ENCODE measurements at places on chromosomes 16 and 17.

DNA sequence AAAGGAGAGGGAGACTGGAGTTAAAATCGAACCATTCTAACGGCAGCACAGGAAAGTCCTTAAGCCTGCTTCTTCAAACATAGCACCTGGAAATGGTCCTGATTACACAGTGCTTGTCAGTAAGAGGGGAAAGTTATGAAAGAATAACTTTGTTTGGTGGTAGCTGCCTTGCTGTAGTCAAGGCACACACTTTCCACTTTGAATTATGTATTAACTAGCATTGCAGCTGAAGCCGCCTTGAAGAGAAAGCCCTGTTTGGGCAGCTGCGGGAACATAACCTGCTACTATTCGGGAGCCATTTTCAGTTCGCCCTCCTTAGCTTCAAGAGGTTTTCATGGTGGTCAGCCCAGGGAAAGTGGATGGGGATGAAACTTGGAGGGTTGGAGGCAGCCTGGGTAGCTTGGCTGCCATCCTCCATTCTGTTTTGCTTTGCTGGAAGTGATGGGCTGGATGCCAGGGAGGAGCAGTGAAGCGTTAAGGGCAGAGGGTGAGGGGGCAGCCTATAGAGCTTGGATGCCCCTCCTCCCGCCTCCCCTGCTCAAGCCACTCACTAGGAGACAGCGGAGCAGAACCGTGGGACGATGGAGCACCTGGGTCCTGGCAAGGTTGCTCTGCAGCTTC lies 5.3 kb upstream of the HAS3 start:
- no peak for DNase-seq

DNA sequence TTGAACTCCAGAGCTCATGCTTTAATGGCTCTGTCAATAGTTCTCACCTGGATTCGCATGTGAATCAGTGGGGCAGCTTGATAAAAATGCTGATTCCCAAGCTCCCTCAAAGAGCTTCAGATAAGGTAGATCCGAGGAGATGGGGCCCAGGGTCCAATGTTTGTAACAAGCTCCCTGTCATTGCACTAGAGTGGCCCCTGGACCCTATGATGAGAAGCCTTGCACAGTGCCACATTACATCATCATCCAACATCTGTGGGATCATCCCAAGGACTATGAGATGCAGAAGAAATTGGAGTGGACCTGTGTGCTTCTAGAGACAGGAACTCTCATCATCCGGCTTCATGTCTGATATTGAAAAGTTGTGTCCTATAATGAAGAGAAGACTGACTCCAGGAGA lies 340.8 kb downstream of the SHISA9 start:
- no peak for DNase-seq

DNA sequence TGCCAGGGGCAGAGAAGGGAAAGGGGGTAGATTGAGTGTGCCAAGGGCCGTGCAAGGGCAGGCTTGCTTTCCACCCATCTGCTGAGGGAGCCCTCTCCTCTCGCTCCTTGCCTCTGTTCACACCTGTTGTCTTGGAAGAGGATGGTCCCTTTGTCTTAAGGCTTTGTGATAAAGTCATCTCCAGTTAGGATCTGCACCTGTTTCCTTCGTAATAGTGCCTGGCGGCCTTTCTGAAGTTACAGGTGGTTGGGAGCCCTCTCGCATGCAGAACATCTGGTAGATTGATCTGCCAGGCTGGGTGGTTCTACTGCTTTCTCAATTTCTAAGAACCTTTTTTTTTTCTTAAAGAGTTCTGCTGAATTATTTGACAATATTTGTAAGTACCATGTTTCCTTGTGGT lies 16.3 kb downstream of the UBFD1 start:
- DNase-seq, result no peak

DNA sequence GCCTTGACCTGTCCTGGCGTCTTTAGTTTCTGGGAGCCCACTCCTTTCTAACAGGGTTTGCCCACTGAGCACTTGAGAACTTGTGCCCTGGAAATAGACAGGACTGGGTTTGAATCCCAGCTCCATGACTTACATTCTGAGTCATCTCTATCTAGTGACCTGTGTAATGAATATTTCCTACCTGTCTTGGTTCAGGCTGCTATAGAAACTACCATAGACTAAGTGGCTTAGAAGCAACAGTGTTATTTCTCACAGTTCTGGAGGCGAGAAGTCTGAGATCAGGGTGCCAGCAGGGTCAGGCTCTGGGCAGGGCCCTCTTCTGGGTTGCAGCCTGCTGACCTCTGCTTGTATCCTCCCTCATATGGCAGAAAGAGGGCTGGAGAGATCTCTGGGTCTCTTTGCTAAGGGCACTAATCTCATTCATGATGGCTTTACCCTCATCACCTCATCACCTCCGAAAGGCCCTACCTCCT lies 110.7 kb upstream of the DHX40 start:
- no peak for DNase-seq

- DNase-seq, result peak; percentile 37
Measured at GRCh38 chr17:66747578-66748275, 87.2 kb upstream of the CACNG5 start.

- DNase-seq, result no peak
Measured at GRCh38 chr16:80894091-80894490, 89.7 kb upstream of the CDYL2 start.

DNA sequence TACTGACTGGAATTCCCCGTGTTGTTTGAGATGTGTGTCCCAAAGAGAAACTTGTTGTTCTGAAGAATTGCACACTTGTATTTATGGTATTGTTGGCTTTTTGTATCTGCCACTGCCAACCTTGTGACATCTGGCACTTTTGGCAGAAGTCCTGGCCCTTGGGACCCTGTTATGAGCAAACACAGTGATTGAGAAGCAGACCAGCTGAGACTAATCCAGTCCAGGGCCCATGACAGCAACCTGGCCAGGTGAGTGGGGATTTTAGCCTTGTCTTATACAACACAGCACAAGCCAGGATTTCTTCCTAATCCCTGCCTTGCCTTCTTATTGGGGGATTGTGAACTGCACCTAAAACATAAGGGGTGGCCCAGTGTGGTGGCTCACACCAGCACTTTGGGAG lies 80.0 kb downstream of the NTN1 start:
- no peak for DNase-seq
